NCI-H1930 (cell line): ENCODE measurements at places on chromosomes 12 and 14.

DNA sequence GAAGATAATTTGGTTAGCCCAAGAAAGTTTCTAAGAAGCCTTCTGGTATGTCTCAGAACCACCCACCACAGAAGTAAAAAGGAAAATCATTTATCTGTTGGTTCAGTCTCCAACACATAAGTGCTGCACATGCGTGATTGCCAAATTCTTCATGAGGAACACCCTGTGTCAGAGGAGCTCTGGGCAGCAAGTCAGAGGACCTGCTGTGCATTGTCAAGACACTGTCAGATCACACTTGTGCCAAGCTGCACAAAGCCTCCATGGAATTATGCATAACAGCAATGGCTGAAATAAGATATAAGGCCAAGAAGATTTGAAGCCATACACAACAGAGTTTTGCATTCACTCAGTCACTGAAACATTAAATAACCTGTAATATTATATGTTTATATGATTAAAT is 1304.7 kb upstream of the FLRT2 start:
- DNase-seq = no peak

DNA sequence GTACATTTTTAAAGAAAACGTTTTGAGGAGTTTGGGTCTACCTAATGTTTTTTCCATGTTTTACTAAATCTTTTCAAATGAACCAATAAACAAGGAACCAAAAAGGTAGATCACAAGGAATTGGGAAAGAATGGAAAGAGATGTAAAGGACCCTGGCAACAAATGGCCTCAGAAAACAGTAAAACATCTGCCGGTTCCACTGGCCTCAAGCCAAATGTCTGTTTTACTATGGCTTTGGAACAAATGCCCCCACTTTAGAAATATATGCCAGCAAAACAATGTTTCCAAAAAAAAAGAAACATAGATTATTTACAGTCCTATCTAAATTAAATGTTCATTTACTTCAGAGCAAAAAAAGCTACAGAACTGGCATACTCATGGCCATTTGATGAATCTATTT is 3.0 kb downstream of the TRMT5 start:
- DNase-seq = no peak

DNA sequence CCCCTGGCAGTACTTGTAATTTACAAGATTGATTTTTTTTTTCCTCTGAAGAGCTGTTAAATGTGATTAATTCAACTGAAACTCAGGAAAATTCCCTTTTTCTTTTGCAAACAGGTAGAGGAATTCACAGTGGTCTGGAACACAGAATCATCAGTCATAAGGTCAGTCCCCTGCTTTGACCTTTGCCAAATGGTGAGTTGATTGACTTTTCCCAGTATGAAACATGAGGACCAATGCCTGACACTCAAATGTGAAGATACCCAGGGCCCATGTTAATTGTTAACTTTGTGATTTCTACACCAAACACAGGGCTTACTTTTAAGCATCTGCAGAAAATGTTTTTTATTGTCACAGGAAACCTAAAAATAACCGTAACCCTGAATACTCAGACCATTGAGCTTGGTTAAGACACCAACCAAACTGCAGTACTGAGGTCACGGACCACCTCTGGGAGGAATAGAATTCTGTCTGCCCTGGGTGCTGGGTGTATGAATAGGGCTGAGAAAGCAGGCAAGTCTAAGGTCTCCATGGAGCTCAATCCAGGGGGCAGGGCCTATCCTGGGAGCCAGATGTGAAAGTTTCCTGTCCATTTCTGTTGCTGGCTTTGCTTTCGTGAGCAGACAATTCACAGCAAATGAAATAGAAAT is 192.4 kb downstream of the TMX1 start:
- no peak for DNase-seq

DNA sequence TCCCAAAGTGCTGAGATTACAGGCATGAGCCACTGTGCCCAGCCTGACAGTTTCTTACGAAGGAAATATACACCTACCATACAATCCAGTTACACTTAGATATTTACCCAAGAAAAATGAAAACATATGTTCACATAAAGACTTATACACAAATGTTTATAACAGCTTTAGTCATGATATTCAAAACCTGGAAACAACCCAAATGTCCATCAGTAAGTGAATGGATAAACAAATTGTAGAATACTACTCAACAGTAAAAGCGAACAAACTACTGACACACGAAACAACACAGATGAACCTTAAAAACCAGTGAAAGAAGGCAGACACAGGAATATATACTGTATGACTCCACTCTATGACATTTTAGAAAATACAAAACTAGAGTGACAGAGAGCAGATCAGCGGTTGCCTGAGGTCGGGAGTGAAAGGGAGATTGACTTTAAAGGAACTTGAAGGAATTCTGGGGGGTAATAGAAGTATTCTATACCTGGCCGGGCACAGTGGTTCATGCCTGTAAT is 83.6 kb downstream of the SPRING1 start:
- no peak for DNase-seq

DNA sequence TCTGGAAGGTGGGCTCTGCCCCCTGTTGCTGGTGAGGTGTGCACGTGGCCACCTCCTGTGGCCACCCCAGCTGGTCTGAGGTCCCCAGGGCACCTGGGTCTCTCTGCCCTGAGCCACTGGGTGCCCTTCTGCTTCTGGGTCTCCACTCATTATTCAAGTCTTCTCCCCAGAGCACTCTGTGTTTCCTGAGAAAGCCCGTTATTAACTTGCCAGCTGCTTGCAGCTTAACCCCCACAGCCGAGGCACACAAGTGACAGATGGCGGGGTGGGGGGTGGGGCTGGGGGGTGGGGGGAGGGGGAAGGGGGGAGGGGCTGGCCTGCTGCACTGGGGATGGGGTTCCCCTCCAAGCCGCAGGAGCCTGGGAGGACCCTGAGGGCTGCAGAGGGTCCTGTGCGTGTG is 40.5 kb downstream of the FBRSL1 start:
- no peak for DNase-seq

GRCh38 chr12:101671833-101672232 is 25.6 kb upstream of the CHPT1 start:
- DNase-seq = no peak

GRCh38 chr12:24361877-24362580 is 412.6 kb upstream of the SOX5 start:
- DNase-seq = no peak

DNA sequence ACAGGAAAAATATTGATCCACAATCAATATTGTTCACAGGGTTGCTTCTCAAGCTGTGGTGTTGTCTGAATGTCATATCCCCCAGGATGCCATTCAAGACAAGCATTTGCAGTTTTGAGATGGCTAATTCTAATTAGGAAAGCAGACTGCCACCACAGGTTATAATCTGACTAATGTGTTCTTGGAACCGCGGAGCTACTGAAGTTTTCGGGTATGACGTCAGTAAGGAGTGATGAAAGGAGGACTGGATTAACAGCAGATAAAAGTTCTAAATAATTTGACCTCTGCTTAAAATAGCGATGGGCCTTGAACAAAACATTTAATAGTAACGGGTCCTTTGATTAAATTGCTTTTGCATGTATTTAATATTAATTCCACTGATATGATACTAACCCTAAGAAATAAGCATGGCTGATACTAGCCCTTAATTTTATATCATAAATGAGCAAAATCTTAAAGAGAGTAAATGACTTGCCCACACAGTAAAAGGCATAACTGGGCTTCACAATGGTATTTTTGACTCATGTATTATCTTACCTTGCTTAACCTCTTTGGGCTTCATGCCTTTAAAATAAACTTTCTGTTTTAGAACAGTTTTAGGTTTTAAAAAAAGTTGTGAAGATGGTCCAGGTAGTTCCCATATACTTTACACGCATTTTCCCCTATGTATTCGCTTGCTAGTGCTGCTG is 50.3 kb downstream of the TSHR start:
- no peak for DNase-seq

GRCh38 chr12:2054091-2055018 is 1.6 kb downstream of the CACNA1C start:
- DNase-seq = no peak

DNA sequence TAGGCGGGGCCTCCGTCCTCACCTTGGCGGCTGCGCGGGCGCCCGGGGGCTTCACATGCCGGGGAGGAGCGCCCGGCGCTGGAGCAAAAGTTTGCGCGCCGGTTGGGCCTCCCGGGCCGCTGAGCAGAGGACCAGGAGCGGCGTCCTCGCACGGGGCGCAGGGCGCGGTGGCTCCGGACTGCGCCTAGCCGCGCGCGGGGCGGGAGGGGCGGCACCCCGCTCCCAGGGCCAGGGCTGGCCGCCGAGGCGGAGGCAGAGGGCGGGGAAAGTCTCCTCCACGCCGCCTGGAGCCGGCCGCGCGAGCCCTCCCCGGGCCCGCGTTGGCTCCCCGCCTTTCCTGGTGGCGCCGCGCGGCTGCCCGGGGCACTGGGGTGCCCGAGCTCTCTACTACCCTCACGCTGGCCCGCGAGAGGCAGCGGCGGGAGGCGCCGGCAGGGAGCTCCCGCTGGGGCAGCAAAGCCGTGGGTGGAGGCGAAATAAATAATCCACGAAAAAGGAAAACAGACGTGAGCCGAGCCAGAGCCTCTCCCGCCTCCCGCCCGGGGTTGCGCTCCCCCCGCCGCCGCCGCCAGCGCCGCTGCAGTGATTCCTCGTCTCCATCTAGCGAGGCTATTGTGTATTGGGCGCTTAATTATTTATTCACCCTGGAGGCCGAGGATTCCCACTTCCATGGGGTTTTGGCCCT is 400 bp upstream of the PRIMA1 start:
- peak; percentile 28 for DNase-seq

GRCh38 chr12:59834659-59835474 is 239.0 kb downstream of the SLC16A7 start:
- no peak for DNase-seq

- DNase-seq = no peak
These were observed 451.3 kb downstream of the SNAPC1 start for GRCh38 chr14:62213516-62213915.

GRCh38 chr14:50865391-50866076 is 6.3 kb upstream of the ABHD12B start:
- DNase-seq = no peak

- no peak for DNase-seq
These were observed 1.3 kb downstream of the HVCN1 start for GRCh38 chr12:110687396-110688169.

DNA sequence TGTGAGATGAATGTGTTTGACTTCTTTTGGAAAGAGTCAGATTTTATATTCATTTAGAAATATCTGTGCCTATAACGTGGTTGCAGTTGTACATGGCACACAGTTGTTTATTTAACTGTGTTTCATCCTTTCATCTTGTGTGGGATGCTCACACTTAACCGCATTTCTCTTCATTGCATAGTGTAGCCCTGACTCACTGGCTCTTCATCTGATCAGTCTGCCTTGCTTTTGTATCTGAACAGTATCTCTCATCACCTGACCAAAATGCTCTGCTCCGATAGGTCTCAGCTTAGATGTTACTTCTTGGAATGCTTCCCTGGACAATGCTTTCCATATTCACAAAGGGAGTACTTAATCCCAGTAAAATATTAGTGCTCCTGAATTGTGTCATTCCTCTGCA is 83.4 kb downstream of the PDE3A start:
- no peak for DNase-seq

- no peak for DNase-seq
These were observed 2.0 kb upstream of the KRT75 start for GRCh38 chr12:52436000-52436827.

DNA sequence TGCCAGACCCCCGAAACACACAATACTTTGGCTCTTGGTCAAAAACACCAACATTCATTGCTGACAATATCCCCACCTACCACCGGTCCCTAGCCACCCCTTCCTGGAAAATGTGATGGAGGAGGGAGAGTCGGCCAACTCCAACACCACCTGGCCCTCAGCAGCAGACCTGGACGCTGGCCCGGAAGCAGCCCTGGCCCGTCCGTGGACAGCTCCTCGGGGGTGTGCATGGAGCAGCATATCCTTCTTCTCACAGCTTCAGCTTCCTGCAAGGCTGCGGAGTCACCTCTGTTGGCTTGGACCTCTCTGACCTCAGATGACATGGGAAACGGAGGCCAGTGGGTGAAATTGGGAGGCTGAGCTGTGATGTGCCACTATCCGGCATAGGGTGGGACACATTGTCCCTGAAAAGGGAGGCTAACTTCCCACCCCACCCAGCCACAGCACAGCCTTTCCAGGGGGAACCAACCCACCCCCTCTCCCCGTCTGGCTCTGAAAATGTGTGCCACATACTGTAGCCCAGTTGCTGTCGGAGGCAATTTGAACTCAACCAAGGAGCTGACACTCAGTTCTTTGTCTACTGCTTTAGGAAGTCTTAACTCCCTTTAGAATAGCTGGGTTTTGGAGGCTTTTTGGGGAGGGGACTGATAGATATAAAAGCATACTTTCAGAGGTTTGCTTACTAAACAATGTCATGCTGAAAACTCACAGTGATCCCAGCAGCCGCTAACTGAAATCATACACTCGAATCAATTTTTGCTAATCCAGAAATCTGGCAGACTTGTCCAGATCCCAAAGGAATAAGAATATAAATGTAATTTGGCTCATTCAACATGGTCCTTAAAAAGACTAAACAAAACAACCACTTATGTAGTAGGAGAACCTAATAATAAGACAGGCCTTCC is 43.1 kb upstream of the LTA4H start:
- DNase-seq = no peak

DNA sequence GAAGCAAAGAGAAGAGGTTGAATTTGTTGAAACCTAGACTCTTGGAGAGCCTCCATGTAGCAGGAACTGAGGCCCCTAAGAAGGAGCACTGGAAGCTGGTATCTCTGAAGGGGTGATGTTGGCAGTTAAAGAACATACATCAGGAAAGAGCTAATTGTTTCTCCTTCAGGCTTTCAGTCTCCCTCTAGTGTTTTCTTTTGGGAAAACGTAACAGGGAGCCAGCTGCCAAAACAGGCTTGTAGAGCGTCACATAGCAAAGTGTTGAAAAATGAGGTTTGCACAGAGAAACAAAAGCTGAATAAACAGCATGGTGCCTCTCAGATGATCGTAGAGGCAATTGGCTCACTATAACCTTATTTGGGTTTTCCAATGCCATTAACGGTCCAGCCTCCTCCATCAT is 46.9 kb upstream of the CAND1 start:
- DNase-seq = no peak

GRCh38 chr14:67571275-67571990 is 28.6 kb downstream of the PIGH start:
- DNase-seq = no peak

DNA sequence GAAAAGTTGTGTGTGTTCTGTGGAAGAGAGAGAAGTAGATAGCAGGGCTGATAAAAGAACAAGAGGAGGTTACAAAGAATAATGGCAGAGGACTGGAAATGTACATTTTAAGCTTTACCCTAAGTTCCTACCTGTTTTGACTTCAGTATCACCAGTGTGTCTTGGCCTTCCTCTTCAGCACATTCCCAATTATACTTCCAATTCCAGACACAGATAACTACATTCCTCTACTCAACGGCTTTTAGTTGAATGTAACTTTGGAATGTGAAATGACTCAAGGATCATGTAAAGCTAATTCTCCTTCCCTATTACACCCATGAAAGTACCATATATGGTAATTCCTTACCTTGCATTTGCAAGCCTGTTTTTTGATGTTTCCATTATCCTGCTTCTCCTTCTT is 5.0 kb downstream of the MGST1 start:
- no peak for DNase-seq

GRCh38 chr14:88630565-88630964 is 67.7 kb downstream of the ZC3H14 start:
- DNase-seq = no peak

GRCh38 chr14:103705504-103706284 is 9.6 kb downstream of the XRCC3 start:
- DNase-seq = no peak
